ENCODE measurements at places on chromosomes 5 and 9. TPM values are rescaled to one million over a fixed set of nuclear protein-coding genes. Genes with fewer than 3 reads are reported as not detected.

The SLC45A2 gene
- polyA plus RNA-seq = 1.0 TPM

The GTF3C4 gene
- polyA plus RNA-seq = 30.0 TPM

The PCDHGA8 gene
- polyA plus RNA-seq = 0.60 TPM

The SLC9A3 gene
- polyA plus RNA-seq = 60.6 TPM

The ARID3C gene
- 0.20 TPM for polyA plus RNA-seq

The FOXD4L5 gene
- 0.27 TPM for polyA plus RNA-seq

The TMEM161B gene
- 35.2 TPM for polyA plus RNA-seq

All from left kidney (tissue), 8 donors.